ENCODE measurements at places on chromosomes 3 and 15.

DNA sequence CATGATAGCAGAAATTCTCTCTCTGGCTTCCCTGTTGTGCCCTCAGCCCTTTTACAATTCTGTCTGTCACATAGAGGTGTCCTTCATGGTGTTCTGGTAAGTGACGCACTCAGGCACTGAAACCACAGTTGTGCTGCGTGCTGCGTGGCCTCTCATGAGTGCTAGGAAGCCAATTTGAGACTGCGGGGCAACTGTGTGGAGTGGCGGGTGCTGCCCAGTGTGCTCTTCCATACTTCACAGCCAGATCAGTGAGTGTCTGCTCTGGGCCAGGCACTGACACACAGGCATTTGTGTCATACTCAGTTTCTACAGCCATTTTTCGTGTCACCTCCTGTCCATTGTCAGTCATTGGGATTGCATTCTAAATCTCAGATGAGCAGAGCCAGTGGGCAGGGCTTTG lies 133.1 kb upstream of the PLXNA1 start:
- DNase-seq = no peak

DNA sequence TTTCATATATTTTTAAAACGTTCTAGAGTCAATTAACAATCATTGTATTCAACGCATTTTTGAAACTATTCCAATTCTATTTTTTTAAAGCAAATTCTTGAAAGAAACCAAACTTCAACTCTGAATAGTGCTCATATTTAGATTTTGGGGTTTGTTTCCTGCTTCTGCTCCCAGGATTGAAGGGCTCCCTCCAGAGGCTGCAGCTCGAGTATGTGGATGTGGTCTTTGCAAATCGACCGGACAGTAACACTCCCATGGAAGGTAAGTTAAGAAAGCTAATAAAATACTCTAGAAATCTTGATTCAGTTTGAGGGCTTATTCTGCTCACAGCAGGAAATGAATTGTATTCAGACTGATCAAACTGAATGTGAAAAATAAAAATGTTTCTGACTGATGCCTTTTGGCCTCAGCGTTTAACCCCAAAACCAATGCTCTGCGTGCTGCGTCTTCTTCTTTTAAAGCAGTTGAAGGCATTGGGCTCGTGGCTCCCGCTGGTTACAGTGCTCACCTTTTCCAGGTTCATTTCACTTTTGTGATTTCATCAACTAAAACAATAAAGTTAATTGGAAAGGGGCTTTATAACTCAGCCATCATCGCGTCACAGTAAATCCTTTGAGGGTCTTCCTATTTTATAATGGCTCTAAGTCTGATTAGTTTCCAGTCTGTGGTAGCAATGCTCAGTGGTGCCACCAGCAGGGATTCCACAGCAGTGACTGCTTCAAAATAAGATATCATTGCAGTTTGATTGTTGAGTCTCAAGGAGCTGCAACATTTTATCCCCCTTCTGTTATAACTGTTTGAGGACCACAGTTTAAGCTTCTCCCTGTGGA lies 80.1 kb downstream of the SSR3 start:
- no peak for DNase-seq

DNA sequence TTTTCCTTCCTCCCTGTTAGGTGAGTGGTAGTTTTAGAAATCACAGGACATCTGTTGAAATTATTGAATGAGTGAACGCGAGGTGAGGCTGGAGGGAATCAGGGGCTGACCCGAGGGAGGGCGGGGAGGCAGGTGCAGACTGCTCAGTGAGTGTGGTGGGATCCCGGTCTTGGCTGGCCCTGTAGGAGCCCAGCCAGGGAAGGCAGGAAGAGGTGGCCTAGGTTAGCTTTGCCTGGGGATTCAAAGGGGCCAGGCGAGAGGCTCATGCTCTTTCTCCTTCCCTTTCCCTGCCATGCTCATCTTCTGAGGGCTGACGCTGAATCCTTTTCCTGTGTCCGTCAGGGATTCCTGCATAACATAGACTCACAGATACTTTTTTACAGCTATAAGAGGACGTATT lies 15.1 kb downstream of the CACNA1D start:
- no peak for DNase-seq

DNA sequence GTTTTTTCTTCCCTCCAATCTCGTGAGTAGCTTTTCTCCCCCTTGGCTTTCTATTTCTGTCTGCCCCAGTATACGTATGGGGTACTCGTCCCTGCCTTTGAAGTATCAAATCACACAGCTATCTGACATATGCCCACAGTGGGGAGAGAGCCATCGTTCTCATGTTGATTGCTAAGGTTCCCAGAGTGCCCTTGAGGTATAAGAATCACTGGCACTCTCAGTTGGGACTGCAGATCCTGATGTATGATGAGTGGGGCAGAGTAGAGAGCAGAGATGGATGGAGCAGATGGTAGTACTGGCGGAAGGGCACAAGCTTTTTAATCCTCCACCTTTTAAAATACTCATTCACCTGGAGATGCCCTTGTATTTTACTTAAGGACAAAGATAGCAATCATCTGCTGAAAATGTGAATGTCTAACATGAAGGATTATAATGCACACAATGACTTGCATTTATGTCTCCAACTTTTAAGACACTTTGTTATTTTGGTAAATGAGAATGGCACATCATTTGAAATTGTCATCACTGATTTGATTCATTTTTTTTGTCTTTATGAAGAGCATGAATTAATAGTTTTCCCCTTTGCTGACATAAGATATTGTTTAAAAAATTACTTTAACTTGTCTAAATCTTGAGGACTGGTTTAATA lies 239.6 kb downstream of the NR1D2 start:
- no peak for DNase-seq

DNA sequence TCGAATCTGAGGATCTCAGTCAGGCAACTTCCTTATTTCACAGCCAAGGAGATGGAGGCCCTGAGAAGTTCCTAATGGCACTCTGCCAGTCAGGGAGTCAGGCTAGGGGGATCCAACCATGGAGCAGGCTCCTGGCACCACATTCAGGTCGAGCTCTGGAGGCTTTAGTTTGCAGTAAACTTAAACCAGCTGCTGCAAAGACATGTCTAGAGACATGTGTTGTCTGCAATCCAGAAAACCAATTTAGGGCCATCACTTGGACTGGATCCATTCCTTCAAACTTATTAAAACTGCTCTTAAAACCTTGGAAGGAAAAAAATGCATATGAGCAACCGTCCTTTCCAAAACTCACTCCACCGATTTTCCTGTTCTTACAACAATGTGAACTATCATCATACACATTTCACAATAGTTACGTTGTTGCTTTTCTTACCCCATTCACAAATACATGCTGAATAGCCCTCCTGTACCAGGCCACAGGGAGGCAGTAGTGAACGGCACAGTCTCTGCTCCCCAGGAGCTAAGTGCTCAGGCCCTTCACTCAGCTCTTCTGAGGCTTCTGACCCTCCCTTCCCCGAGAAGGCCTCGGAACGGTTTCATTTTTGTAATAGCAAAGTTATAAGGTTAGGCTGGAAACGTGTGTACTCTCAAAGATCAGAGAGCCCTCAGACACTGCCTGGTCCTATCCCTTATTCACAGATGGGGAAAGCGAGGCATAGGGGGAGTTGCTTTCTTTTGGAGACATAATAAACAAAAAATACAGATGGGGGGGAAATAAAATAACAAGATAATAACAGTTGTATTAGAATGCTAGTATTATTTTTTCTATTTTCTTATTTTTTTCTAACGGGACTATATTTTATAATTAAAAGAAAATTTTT lies 20.1 kb downstream of the RFT1 start:
- no peak for DNase-seq

Measured in activated naive CD4-positive, alpha-beta T cell treated with anti-CD3 and anti-CD28 coated beads, Interleukin-2, amount 50 U/mL, for 72 hours (primary cell).